ENCODE measurements at places on chromosomes 6 and 20.

DNA sequence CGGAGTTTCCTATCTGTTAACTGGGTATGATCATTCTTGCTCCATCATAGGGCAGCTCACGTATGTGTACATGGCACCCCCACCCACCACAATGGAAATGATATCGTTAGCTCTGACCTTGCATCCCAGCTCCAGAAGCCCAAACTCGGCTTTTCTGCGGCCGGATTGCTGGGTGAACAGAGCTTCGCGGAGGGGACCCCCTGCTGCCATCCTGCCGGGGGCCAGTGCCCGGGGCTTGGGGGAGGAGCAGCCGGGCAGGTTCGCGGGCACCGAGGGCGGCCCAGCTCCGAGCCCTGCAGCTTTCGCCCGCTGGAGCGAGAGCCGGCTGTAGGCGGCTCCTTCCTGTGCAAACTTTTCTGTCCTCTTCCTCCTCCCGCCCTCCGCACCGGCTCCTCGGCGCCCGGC lies 24.9 kb upstream of the FUCA2 start:
- DNase-seq = no peak

GRCh38 chr20:40275738-40276137 lies 413.3 kb downstream of the MAFB start:
- DNase-seq = no peak

DNA sequence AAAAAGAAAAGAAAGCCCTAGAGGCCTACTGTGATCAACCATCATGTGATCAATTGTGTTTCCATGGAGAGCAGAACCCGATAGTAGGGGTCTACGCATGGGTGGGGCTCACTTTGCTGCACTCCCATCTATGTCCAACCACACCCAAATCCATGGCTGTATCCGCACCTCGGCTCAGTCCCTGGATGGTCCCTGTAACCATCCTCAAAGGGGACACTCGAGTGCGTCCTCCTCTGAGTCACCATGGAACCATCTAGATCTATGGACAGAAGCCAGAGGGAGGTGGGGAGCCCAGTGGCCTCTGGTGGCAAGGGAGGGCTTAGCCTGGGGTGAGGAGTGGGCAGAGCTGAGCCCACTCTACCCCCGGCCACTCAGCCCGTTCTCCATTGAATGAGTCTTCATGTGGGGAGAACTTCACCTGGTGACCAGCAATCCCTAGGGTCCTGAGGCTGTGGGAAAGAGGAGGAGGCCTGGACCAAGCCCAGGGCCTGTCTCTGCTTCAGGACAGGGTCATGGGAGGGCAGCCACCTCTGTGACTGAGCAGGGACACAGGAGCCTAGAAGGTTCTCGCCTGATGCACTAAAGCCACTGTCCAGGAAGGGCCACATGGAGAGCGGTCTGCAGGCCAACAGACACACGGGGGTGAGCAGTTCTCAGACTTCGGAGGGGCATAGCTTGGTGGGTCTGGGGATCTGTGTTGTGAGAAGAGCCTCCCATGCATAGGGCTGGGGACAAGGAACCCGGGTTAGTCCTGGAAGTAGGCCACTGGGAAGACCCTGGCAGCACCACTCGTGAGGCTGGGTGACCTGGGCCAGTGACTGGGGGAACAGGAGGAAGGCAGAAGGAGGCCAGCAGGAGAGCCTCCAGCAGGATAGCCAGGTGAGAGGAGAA lies 19.3 kb downstream of the RAET1L start:
- DNase-seq = no peak

DNA sequence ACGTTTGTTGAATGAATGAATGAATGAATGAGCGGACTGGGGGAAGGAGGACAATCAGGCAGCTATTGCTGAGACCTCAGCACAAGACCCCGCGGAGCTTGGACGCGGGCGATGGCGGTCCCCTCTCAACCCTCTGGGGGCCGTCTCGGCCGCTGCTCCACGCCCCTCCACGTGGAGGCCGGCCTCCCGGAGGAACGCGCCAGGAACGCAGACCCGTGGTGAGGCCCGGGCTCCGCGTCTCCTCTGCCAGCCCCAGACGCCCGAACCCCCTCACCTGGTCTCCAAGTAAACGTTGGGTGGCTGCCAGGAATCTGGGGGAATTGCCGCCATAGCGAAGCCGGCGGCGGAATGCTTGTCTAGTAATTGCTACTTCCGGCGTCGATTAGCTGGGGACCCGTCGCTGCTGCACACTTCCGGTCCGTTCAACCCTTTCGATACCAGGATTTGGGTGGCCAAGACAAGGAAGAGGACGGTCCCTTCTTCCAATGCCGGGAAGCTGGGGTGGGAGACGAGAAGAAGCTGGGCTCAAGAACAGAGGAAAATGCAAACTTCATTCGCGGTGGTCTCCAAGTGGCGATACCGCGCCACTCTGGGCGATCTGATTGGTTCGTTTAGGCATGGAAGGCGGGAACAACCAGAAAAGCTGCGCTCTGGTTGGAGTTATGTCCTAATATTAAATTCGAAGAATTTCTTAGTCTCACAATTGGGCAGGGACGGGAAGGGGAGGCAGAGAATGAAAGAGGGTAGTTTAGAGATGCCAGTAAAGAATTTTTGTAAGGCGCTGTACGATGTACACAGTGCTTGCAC lies at the start of gene PPIL1:
Gene PPIL1, minus strand, starts transcription at position 361 of the 807 bp plus-strand sequence. Its CDS starts 31 bp downstream, at position 330.
- DNase-seq = peak; percentile 96

DNA sequence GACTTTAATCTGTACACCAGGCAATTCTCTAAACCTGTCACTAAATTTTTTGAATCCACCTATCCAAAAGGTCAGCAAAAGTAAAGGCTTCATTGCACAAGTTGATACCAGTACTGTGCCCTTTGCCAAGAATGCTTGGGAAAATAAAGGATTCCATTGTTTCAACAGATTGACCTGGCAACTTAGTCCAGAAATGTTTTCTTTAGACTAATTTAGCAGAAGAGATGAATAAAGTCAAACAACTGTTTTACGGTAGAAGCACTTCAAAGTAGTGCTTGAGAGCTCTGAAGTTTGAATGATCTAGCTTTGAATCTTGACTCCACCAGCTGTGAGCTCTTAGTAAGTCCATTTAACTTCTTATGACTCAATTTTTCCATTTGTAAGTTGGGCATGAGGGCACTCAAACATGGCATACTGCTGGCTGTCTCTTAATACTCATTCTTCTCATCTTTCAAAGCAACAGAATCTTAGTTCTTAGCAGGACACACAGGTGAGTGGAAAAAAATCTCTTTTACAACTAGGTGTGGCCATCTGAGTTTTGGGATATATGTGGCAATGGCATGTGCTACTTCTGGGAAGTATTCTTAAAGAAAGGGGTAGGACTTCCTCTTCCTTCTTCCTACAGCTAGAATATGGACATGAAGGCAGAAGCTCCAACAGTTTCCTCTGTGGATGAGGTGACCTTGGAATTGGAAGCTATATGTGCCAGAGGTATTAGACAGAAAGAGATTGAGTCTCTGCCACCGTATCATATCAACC lies 55.9 kb upstream of the LOC128125822 start:
- DNase-seq = no peak

GRCh38 chr20:63706027-63706695 lies 1.6 kb downstream of the ARFRP1 start:
- DNase-seq = no peak

GRCh38 chr20:59804347-59804746 lies 129.1 kb downstream of the SYCP2 start:
- DNase-seq = no peak

DNA sequence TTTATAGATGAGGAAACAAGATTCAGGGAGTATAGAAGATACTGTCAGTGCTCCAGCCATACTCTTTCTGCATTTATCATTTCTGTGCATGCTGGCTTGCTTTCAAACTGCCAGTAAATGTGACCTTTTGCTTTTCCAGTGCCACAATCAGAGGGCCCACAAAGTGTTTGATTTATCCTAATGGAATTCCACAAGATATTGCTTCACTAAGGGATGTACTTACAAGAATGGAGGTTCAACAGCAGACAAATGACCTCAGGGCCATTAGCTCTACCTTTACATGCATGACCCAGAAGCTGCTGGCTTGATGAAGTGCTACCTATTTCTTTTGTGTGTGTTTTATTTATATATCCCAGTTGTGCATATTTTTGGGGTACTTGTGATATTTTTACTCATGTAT lies 171.5 kb upstream of the GRIK2 start:
- no peak for DNase-seq

DNA sequence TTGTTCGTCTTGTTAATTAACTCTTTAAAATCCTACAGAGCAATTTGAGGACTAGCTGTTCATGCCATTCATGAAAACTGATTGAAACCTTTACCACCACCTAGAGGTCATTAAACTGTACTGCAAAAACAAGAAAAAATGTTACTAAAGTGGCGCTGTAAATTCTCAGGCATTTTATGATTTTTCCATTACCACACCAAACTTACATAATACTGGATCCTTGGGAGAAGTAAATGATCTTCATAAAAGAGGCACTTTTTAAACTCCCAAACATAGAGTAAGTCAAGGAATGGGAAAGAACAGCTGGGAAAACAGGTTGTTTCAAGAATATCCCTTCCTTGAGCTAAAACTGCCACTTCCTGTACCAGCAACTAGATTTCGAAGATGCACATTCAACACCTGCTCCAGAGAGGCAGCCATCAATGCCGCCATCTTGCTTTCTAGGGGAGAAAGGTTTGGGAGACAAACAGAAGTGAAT lies 54.3 kb downstream of the MYLIP start:
- peak; percentile 14 for DNase-seq

Data from NCI-H1092 treated with DMSO at 0.1 percent for 48 hours (cell line).